ENCODE measurements at places on chromosomes 7 and 10. TPM values are rescaled to one million over a fixed set of nuclear protein-coding genes. Genes with fewer than 3 reads are reported as not detected.

DNA sequence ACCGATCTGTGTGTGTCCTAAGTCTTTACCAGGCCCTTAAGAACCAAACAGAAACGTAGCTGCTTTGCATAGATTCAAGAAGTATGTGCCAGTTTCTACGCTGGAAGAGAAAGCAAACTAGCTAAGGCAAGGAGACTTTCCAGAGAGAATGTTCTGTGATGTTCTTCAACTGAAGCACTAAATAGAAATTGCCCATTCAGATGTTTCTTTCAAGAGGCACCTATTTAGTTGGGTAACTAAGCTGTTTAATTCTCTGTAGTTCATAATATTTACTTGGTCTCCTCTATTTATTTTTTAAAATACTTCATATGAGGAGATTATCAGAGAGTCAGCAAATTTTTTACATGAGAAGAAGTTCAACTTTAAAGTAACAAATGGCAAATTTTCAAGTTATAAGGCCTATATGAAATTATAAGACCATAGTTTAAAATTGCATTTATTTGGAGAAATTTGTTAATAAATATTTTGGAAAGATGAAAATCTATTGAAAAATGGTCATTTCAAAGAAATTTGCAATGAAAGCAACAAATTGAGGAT lies 279.0 kb downstream of the NEBL start:
- no peak for DNase-seq

- DNase-seq = no peak
Observed at GRCh38 chr7:107345898-107346297, 124.0 kb upstream of the GPR22 start.

GRCh38 chr7:44438816-44439215 lies 51.6 kb downstream of the NUDCD3 start:
- DNase-seq = no peak

DNA sequence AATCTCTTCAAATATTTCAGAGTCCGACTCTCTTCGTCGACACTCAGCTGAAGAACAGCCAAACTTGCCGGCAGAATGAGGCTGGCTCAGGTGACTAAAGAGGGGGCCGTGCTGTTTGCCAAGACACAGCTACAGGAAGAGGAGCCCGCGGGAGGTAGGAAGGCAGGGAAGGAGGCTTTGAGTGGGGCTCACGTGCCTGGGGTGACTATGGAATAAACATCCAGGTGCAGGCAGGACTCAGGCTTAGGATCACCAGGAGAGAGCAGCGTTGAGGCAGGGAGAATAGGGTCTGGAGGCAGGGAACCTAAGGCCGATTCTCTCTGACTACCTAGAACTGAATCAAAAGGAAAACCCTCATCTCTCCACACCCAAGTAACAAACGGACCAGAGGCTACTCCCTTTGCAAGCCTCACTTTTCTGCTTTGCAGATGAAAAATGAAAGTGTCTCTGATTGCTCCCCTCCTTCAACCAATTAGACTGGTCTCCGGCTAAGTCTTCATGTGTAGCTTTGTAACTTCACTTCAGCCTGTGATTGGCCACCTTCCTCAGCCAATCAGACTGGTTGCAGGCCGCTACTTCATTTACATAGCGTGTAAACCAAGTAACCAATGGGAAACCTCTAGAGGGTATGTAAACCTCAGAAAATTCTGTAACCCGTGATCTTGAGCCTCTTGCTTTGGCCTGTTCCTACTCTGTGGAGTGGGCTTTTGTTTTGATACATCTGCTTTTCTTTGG lies 19.7 kb upstream of the BNIP3 start:
- peak; percentile 32 for DNase-seq

- DNase-seq = peak; percentile 52
Observed at GRCh38 chr7:70512144-70512543, 619.8 kb upstream of the GALNT17 start.

The PAXIP1 gene
- 40.3 TPM for total RNA-seq

The ATG9B gene
- not detected for total RNA-seq

The MSS51 gene
- total RNA-seq = 0.66 TPM

- no peak for DNase-seq
Observed at GRCh38 chr7:140004672-140005071, 58.1 kb downstream of the PARP12 start.

DNA sequence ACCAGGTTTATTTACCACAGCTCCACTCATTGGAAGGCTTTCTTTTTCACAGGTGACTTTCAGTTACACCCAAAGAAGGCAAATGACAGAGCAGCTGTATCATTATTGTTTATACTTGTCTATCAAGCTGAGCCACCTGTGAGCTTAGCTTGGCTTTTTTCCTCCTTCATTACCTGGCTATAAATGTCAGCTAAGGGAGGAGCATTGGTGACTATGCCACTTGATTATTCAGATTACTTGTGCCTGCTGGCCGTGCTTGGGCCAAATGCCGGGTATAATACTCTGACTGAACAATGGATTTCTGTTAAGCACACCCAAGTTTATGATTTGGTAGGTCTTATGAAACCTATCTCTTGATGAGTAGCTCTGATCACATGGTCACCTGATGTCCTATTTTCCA lies 9.9 kb upstream of the GNAT3 start:
- DNase-seq = no peak

DNA sequence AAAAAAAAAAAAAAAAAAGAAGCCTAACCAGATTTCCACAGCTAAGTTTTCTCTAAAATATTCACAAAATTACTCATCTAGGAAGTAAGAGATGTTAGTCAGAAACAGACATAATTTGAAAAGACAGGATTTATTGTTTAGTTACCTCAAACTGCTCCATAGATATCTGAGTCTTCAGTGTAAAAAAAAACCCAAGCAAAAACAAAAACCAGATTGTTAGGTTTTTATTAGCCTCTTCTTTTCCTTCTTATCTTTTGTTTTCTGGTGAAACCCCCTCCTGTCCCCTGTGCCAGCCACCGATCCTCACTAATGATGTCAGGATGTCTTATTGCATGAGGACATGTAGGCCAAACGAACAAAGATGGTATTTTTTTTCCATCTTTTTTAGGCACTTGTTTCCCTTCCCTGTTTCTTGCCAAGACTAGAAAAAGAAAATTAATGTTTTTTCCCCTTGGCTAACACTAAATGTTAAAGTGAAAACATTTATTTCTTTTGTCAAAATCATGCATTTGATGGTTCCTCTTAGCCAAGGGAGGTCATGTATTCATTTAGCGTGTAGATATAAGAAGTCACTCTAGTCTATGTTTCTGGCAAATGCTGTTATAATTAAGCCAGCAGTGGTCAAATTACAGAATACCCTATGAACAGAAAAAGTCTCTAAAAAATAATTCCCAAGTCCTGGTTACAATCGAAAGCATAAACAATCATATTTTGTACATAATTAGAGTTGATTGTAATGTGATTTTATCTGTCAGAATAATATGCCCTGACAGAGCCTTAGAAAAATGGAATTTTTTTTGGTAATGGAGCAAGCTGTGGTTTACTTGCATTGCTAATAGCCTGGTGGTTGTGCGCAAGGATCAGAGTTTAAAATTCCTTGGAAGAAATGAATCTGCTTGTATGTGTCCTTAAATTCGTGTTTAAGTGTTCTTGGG lies 702.4 kb upstream of the FZD8 start:
- DNase-seq = no peak

DNA sequence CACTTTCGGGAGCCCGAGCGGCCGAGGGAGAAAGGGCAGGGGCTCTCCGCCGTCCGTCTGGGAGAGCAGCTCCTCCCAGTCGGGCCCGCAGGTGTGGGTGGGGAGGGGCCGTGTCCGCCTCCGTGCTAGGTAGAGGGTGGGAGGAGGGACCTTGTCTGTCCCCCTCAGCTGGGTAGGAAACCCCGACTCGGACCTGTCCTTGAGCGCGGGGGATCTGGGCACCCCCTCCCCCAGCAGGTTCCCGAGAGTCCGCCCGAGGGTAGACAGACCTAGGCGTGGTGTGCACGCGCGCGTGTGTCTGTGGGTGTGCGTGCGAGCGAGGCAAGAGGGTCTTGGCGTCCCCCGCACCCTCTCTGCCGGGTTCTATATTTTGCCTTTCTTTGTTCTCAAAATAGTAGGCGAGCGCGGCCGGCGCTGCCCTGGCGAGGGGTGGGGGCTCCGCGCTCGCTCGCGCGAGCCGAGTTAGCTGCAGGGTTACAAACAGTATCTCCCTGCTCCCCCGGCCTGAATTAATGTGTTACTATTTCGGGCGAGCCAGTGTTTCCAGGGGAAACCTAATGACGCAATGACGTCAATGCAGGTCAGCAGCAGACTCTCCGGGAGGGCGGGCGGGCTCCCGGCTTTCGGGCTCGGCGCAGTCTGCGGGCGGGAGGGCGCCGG lies 73.9 kb upstream of the LEP start:
- DNase-seq = no peak

GRCh38 chr7:101882005-101882421 lies 64.6 kb downstream of the CUX1 start:
- DNase-seq = no peak

DNA sequence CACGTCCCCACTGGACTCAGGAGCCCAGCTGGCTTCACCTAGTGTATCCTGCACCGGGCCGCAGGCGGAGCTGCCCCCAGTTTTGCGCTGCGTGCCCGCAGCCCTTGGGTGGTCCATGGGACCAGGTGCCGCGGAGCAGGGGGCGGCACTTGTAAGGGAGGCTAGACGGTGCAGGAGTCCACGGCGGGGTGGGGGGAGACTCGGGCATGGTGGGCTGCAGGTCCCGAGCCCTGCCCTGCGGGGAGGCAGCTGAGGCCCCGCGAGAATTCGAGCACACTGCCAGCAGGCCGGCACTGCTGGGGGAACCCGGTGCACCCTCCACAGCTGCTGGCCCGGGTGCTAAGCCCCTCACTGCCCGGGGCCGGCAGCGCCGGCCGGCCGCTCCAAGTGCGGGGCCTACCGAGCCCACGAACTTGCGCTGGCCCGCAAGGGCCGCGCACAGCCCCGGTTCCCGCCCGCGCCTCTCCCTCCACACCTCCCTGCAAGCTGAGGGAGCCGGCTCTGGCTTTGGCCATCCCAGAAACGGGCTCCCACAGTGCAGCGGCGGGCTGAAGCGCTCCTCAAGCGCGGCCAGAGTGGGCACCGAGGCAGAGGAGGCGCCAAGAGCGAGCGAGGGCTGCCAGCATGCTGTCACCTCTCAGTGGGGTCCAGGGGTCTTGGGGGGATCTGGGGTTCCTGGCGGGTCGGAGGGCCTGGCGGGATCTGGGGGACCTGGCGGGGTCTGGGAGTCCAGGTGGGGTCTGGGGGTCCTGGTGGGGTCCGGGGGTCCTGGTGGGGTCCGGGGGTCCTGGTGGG lies 81.4 kb downstream of the VIPR2 start:
- DNase-seq = no peak

The ANKRD61 gene
- total RNA-seq = 0.63 TPM

The ADAMTS14 gene
- 6.4 TPM for total RNA-seq

GRCh38 chr7:30977222-30977621 lies 13.5 kb downstream of the GHRHR start:
- DNase-seq = no peak

The LDB3 gene
- 0.53 TPM for total RNA-seq

The HACD1 gene
- 8.7 TPM for total RNA-seq

- no peak for DNase-seq
Observed at GRCh38 chr10:61028861-61029361, 84.9 kb upstream of the RHOBTB1 start.

The PHYHIPL gene
- total RNA-seq = not detected

DNA sequence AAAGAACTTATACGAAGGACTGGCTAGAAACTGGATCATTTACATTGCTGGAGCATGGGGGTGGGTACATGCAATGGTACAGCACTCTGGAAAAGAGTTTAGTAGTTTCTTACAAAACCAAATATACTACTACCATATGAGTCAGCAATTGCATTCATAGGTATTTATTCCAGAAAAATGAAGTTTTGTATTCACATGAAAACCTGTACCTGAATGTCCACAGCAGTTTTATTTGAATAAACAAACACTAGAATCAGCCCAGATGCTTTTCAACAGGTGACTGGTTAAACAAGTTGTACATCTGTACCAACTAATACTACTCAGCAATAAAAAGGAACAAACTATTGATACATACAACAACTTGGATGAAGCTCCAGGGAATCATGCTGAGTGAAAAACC lies 3.4 kb downstream of the SCIN start:
- DNase-seq = no peak

Measured in SJCRH30 (cell line).